T-helper 2 cell treated with Interferon-gamma antibody and Interleukin-4, amounts not matched to agents 5 μg/mL and 100 μg/mL, for 36 hours (primary cell): ENCODE measurements at places on chromosomes 11 and 22.

DNA sequence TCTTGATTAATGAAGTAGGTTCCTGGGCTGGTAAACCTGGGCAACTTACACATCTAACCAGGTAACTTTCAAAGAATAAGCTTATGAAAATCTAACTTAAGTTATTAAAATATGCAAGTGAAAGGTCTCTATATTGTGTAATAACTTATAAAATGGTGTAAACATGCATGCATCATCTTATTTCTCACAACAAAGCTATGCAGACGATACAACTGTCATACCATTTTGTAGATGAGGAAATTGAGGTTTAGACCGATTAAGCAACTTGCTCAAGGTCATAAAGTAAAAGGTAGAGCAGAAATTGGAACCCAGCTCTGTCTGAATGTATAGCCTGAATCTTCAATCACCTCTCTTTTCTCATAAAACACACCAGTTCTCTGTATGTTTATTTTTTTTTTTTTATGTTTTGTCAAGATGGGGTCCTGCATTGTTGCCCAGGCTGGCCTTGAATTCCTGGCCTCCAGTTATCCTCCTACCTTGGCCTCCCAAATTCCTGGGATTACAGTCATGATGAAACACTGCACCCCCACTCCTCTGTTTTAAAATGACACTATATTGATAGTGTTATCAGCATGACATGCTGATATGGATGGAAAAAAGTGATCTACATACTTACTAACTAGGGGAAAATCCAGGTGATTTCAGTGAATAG, 109.6 kb downstream of the SGSM3 start:
- DNase-seq = no peak

DNA sequence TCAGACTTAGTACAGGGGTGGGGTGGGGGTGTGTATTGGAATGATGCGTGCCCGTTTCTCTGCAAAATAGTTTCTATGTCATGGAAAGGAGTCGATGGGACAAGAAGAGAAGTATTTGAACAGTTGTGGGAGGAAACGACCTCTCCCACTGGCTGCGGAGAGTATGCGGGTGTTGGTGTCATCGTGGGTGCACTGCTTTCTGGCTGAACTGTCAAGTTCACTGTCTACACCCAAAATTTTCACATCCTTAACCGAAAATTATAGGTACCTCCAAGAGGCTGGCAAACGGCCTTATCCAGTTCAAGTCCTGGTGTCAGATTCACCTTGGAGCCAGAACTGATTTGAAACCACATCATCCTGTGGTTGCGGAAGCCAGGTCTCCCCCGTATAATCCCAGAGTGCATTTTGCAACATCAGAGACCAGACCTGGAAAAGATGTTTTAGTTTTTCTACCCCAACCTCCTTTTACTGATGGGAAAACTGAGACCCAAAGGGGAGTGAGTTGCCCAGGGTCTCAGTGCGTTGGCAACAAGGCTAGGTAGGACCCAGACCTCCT, 497 bp upstream of the SSRP1 start:
- peak; percentile 17 for DNase-seq

GRCh38 chr11:93518081-93518480, 25.1 kb downstream of the SMCO4 start:
- DNase-seq = no peak

DNA sequence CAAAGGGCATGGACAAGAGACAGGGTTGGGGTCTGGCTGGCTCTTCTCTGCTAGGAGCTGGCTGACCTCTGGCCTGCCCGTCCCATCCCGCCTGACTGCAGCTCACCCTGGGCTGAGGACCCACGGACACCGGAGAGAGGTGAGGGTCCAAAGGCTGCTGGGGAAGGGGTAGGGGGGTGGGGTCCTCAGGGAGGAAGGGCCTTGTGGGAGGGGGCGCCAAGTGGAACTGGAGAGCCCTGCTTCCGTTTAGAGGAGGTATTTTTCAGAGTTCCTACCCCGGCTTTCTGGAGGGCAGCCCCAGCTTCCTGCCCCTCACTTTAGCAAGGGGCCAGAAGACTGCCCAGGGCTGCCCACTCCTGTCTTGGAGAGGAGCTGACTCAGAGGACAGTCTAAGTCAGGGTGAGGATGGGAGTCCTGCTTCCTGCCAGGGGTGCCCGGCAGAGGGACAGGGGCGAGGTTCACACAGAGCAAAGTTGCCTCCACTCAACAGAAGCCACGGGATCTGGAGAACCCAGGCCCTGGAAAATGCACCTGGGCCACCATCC, 7.1 kb downstream of the LARGE2 start:
- DNase-seq = no peak

DNA sequence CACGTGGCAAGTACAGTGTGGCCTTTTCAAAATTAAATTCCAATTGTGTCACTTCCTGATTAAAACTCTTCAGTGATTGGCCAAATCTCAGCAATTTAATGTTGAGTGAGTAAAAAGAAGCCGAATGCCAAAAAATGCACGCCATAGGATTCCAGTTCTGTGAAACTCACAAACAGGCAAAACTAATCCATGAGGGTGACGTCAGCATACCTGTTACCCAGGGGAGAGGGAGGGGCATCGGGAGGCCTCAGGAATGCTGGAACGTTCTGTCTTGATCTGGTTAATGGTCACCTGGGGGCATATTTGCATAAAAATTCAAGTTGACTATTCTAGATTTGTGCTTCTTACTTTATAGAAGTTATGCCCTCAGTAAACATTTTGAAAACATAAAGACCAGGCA, 39.9 kb upstream of the RAB1B start:
- no peak for DNase-seq

- DNase-seq = no peak
These were observed 13.1 kb downstream of the UBASH3B start for GRCh38 chr11:122668562-122669090.

DNA sequence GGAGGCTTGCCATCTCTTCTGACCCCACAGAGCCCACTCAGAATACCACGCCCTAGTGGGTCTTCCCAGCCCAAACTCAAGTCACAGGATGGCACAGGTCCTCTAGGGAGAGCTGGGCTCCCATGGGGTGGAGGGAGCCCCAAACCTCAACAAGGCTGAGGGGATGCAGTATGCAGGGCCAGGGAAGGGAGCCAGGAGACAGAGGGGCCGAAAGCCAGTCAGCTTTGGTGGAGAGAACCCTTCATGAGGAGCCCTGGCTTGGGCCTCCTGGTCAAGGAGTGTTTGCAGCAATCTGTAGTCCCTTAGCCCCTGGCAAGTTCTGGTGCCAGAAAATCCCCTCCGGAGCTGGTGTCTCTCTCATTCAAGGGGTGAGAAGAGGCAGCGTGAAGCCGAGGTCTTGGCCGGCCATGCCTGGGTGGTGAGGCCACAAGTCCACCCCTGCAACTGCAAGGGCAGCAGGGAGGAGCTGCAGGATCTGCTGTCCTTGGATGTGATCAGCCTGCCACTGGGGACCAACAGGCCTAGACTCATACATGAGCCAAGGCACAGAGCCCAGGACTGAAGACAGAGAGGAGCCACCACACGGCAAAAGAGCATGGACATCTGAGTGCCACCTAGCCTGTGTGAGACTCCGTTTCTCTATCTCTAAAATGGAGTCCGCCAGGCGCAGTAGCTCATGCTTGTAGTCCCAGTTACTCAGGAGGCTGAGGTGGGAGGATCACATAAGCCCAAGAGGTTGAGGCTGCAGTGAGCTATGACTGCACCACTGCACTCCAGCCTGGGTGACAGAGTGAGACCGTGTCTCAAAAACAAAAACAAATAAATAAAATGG, 24.1 kb downstream of the NEAT1 start:
- no peak for DNase-seq

- no peak for DNase-seq
These were observed 186.6 kb downstream of the CEP164 start for GRCh38 chr11:117514256-117514655.

GRCh38 chr22:16776080-16776479, 49.1 kb downstream of the XKR3 start:
- DNase-seq = no peak

DNA sequence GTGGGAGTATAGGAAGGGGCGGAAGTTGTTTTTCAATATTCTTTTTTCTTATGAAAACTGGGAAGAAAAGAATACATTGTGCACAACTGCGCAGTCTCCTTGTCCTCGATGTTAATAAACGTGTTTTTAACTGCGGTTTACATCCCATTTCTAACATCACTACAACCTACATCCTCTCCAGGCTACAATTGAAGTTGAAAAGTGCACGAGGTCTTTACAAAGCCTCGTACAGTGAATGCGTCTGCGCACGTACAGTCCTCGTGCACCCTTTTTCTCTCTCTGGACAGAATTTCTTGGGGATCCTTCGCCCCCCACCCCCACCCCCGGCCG, 102.4 kb downstream of the WT1 start:
- DNase-seq = no peak

- no peak for DNase-seq
These were observed 41.8 kb downstream of the LIF start for GRCh38 chr22:30204742-30205111.

- DNase-seq = no peak
These were observed 70.0 kb downstream of the EXT2 start for GRCh38 chr11:44165432-44165831.

DNA sequence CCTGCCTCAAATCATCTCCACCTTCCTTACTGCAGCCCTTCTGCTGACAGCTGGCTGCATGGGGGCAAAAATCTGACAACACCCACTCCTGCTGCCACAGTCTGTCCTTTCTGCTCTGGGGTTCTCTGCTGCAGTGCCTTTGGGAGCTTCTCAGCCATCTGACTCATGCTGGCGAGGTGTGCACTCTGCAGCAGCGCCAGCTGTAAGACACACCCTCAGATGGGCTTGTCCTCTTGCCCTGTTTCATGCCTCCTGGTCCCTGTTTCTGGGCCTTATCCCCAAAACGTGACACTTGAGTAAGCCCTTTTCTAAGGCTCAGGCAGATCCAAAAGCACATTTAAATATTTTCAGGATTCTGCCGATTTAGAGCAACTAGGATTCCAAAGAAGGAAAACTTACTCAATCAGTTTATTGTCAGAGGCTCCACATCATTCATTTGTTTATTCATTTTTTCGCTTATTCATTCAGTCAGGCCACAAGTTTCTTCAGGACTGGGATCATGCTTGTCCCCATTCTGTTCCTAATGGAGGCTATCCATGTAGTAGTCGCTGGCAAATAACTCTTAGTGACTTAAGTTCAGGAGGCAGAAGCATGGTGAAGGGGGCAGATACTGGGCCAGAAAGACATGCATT, 60.2 kb downstream of the SMIM38 start:
- no peak for DNase-seq

- no peak for DNase-seq
These were observed 32.9 kb upstream of the KLHL35 start for GRCh38 chr11:75465701-75466531.

DNA sequence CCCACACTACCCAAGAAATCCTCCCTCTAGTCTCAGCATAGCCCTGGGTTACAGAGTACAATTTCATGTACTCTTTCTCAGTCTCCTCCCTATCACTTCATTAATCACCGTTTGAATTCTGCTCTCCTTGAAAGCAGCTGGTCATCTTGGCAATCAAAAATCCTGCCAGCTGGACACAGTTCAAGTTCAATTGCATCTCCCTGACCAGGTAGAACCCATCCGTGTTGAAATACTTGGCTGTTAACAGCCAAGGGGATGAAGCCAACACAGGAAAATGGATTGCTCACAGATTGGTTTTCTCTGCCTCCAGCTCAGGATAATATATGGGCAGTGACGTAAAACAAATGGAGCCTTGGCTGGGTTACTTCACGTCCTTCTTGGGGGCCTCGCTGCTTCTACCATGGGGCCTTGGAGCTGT, 55.1 kb upstream of the GRK3 start:
- DNase-seq = no peak

GRCh38 chr11:89441606-89442005, 49.6 kb downstream of the NOX4 start:
- DNase-seq = no peak

DNA sequence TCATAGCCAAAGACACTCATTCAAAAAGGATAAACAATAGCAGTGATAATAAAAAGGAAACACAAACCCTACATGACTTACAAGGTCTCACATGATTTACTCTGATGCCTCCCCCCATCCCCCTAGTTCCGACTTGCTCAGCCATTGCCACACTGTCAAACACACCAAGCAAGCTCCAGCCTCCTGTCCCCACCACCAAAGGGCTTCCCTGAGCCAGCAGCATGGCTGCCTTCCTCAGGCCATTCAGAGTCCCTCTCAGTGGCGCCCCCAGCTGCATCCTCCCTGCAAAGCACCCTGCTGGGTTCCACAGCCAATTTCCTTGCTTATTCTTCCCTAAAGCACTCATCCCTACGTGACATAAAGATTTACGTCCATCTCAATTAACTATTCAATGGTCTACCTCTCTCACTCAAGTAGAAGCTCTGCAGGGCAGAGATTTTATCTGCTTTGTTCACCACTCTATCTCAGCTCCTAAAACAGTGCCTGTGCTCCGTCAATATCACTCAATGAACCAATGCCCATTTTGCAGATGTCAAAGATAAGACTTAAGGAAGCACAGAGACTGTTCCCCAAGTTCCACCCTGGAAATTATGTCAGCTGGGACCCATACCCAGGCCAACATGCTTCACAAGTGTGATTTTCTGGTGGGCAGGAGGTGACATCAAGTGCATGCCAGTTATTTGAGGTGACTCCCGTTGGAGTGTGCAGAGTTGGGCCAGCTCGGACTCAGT, 106.9 kb downstream of the SYN3 start:
- no peak for DNase-seq

GRCh38 chr11:14454861-14455632, 44.6 kb downstream of the COPB1 start:
- DNase-seq = no peak

DNA sequence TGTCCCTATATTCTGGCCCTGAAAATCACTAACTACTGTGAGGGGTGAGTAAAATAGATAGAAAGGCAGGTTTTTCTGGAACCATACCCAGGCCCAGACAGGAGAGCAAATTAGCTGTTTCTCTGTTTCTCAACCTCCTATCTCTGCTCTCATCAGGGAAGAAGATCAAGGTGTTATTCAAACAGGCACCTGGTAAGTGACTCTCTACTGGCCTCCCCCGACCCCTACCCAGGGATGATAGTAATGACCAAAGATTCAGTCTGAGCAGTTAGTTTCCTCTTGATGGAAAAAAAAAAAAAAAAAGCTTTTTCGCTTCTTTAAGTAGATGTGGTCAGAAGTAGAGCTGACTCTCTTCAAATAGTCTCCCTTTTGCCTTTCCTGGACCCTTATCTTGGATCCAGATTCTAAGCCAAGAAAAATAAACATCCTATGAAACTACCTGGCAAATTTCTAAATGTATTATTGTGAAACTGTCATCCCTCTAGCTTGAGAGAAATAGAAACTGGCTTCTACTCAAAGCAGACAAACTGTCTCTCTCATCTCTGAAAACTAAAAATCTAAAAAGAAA, 9.9 kb downstream of the LRRC4C start:
- DNase-seq = no peak

DNA sequence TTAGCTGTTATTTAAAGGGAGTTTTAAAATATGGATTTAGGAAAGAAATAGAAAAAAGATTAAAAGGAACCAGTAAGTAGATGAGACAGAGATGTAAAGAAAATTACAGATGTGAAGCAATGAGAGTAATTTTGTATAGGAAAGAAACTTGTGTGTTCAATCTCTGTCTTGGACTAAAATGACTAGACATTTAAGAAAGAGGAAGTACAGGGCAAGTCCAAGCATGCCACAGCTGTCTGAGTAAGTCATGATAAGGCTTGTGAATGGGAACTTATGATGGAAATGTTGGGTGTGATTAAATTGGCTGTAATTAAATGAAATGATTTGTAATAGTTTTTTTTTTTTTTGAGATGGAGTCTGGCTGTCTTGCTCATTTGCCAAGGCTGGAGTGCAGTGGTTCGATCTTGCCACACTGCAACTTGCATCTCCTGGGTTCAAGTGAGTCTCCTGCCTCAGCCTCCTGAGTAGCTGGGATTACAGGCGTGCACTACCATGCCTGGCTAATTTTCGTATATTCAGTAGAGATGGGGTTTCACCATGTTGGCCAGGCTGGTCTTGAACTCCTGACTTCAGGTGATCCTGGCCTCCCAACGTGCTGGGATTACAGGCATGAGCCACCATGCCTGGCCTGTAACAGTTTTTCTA, 5.9 kb upstream of the ACY3 start:
- no peak for DNase-seq
